K562 (cell line): ENCODE measurements at places on chromosomes 7 and 10. TPM values are rescaled to one million over a fixed set of nuclear protein-coding genes. Genes with fewer than 3 reads are reported as not detected.

- no peak overlapping the region for H3K27ac ChIP-seq
- DNase-seq, result no peak
- no peaks in the 10 kb centered on the region for H3K27me3 ChIP-seq
- no peak overlapping the region for H3K4me3 ChIP-seq
These were observed 763.3 kb downstream of the SORCS1 start for GRCh38 chr10:106401161-106401560.

The TMEM236 gene
- polyA plus RNA-seq, result 0.09 and 0.13 TPM in 2 replicates

The ANXA11 gene
- 95.7 and 97.6 TPM in 2 replicates for polyA plus RNA-seq

DNA sequence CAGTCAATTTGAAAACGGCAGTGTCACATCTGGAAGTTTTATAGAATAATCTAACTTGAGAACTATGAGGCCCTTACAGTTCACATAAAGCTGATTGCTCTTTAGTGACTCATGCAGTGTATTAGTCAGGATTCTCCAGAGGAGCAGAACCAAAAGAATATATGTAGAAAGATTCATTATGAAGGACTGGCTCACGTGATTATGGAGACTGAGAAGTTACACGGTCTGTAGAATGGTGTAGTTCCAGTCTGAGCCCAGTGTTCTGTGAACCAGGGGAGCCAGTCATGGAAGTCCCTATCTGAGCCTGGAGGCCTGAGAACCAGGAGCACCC, 21.5 kb downstream of the RBM33 start:
- no peak overlapping the region for H3K4me3 ChIP-seq
- 0 out of 3 replicates have a peak overlapping the region, but pooled peaks have one; percentile 15 for H3K27ac ChIP-seq
- H3K27me3 ChIP-seq, result no peaks in the 10 kb centered on the region
- peaks cover 3% of the 10 kb centered on the region; the same call in 1 of the 2 replicates for H3K4me1 ChIP-seq

DNA sequence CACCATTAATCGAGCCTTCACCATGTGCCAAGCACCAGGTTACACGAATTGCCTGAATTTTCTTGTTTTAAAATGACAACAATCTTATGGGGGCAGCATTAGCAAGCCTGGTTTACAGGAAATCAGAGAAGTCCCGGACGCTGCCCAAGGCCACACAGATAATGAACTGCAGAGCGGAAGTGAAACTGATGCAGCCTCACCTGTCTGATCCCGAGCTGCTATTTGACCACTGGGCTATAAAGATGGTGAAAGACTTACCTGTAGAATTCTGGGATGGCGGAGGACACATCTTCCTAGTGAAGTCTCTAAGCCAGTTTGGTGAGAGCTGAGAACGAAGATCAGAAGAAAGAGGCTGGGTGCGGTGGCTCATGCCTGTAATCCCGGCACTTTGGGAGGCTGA, 21.7 kb upstream of the GALNTL5 start:
- H3K27me3 ChIP-seq, result peaks cover 42% of the 10 kb centered on the region
- DNase-seq, result no peak
- H3K36me3 ChIP-seq, result no peaks in the 10 kb centered on the region
- peaks cover 5% of the 10 kb centered on the region; the same call in 1 of the 2 replicates for H3K4me1 ChIP-seq
- no peak overlapping the region for H3K27ac ChIP-seq
- H3K4me3 ChIP-seq, result no peak overlapping the region

- no peaks in the 10 kb centered on the region for H3K36me3 ChIP-seq
- no peaks in the 10 kb centered on the region; the same call in 2 of the 3 replicates for H3K27me3 ChIP-seq
- DNase-seq, result no peak
- H3K27ac ChIP-seq, result no peak overlapping the region
- H3K4me1 ChIP-seq, result peaks cover 6% of the 10 kb centered on the region
- H3K4me3 ChIP-seq, result no peak overlapping the region
These were observed 5.6 kb downstream of the DPYSL4 start for GRCh38 chr10:132192076-132192975.
